ENCODE measurements at places on chromosomes 3 and 15.

- no peak for DNase-seq
These were observed 176.3 kb downstream of the RAB11A start for GRCh38 chr15:66045542-66045941.

- no peak for DNase-seq
These were observed 993.8 kb downstream of the GBE1 start for GRCh38 chr3:80767604-80768003.

GRCh38 chr3:43180694-43181093 is 74.8 kb upstream of the POMGNT2 start:
- no peak for DNase-seq

- DNase-seq, result no peak
These were observed 1282.9 kb downstream of the ROBO2 start for GRCh38 chr3:78322780-78323179.

GRCh38 chr3:71926616-71927015 is 141.7 kb upstream of the PROK2 start:
- DNase-seq, result no peak

DNA sequence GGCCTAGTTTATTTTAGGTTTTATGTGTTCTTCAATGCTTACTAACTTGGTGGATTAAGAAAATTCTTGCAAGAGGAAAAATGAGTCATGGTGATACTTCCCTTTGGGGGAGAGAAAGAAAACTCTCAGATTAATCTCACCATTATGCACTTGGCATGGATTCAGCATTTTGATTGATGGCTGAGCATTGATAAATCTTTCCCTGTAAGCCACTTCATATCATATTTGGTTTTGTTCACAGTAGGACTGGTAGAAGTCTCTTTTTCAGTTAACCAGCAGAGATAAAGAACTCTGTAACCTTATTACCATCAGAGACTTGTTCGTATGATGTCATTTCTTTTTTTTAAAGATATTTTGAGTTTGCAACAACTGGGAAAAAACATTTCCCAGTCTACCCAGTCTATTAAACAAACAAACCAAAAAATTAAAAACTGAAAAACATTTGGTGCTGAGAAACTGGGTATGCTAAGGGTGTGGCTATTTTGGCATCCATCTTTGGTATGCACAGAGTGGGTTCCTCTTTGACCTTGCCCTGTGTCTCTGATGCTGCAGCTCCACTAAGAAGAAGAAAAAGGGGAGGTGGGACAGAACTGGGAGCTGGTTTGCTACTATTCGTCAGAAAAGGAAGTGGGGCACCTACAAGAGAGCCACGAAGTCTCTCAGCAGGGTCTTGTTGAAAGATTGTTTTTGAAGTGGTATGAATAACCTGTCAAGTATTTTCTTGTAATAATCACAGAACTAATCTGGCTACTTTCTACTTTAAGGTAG is 17.2 kb downstream of the TMOD3 start:
- no peak for DNase-seq

GRCh38 chr3:31213869-31214486 is 318.7 kb upstream of the STT3B start:
- DNase-seq, result no peak

DNA sequence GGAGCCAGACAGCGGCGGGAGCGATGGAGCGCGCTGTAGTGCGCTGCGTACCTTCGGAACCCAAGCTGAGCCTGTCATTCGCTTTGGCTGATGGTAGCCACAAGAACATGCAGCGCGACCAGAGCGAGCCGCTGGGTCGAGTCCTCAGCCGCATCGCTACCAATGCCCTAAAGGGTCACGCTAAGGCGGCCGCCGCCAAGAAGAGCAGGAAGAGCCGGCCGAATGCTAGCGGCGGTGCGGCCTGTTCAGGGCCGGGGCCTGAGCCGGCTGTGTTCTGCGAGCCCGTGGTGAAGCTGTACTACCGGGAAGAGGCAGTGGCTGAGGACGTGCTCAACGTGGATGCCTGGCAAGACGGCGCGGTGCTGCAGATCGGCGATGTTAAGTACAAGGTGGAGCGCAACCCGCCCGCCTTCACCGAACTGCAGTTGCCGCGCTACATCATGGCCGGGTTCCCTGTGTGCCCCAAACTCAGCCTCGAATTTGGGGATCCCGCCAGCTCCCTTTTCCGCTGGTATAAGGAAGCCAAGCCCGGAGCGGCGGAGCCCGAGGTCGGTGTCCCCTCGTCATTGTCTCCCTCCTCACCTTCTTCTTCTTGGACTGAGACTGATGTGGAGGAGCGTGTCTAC is 498 bp downstream of the PDE12 start:
- peak; percentile 43 for DNase-seq

DNA sequence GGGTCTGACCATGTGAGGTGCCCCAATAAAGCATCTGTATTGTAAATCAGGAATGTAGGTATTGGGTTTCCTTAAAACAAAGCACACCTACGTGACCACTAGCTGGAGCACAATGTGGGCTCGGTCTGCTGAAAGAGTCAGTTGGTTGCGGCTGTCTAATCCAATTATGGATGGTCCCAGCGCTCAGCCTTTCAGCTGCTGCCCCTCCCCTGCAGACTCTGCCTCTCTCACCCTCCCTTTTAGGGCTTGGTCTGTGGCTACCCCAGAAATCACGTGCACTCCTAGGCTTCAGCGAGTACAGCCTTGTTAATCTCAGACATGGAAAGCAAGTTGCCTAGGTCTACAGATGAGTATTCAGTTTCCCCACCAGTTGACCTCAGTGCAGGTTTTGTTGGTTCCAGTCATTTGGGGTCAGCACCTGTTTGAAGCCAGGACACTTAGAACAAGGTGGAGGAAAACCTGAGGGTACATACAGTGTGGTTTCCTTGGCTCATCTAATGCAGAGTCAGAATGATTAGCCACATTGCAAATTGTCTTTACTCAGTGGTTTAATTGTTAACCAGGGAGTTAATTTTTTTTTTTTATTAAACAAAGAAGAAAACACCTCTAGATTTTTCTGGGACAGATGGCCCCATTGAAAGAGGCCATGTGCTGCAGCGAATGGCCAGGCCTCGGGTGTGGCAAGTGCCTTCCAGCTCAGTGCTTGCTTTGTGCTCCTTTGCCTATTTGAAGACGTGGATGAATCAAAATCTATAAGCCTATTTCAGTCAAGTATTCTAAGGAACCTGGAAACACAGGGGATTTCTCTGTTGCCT is 137.7 kb downstream of the IGF1R start:
- DNase-seq, result peak; percentile 30

- no peak for DNase-seq
These were observed 66.2 kb upstream of the UBE2E1 start for GRCh38 chr3:23739536-23739935.

GRCh38 chr3:29745232-29745870 is 464.5 kb downstream of the RBMS3 start:
- DNase-seq, result no peak

- DNase-seq, result no peak
These were observed 17.7 kb downstream of the ATG7 start for GRCh38 chr3:11289864-11290263.

GRCh38 chr3:31247850-31248562 is 284.7 kb upstream of the STT3B start:
- DNase-seq, result peak; percentile 40

DNA sequence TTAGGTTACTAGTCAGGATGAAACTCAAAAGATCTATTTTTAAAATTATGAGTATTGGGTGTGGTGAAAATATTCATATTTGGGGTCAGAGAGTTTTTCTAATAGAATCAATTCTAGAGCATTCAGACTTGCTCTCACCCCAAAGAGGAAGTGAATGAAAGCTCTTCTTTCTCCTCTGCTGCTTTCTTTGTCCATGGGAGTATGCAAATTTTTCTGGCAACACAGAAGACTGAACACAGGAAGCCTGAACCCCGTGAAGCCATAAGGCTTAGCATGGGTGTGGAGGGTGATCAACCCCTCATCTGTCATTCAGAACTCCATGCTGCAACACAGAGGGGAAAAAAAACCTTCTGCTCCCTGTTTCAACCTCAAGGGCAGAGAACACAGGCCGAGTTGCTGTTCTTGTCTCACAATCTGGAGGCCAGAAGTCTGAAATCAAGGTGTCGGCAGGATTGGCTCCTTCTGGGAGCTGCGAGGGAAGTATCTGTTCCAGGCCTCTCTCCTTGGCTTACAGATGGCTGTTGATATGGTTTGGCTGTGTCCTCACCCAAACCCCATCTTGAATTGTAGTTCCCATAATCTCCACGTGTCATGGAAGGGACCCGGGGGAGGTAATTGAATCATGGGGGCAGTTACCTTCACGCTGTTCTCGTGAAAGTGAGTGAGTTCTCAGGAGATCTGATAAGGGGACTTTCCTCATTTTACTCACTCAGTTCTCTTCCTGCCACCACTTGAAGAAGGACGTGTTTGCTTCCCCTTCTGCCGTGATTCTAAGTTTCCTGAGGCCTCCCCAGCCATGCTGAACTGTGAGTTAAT is 33.7 kb upstream of the CD47 start:
- peak; percentile 81 for DNase-seq

GRCh38 chr15:39140060-39140604 is 440.7 kb upstream of the THBS1 start:
- no peak for DNase-seq

DNA sequence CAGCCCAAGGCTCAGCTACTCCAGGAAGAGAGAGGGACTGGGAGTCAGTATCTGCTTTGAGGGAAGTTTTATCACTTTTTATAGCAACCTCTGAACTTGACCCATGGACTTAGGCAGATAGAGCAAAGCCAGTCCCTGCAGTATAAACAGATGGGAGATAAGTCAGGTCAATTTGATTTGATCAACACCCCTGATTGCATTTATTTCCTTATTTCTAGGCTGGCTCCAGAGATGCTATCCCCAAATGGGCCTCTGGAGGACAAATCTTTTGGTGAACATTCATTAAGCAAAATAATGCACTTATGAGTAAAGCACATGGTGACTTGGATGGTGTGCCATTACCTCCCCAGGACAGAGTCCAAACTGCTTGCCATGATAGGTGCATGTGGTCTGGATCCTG is 8.9 kb upstream of the IDH3A start:
- DNase-seq, result no peak

DNA sequence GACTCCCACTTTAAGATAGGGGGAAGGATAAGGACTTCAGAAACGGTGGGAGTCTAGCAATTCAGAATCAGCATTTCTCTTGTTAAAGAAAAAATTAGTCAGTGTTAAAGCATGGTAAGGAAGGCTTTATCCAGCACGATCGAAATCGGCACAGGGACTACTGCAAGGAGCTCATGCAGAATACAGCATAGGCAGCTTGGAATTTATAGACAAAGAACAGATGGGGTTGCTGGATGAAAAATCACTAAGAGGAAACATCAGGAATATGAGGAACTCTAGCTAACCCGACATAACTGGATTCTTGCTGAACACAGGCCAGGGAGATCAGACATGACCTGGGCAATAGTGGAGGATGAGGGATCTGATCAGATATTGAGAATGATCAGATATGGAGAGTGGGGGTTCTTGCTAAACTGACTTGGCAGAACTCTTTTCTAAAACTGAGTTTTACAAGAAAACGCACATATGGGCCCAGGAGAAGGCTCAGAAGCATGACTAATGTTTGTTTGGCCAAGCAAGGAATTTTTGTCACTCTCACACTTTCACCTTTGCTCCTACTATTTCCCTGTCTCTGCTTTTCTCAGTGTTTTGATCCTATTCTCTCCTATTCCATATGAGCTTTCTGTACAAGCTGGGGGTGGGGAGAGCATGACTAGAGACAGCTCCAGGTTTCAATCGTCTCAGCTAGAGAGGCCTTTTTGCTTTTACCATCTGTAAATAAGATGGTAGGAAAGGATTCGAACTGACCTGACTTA is 3.9 kb upstream of the PLCH1 start:
- DNase-seq, result no peak

GRCh38 chr3:150365132-150365604 is 42.9 kb upstream of the TSC22D2 start:
- no peak for DNase-seq

DNA sequence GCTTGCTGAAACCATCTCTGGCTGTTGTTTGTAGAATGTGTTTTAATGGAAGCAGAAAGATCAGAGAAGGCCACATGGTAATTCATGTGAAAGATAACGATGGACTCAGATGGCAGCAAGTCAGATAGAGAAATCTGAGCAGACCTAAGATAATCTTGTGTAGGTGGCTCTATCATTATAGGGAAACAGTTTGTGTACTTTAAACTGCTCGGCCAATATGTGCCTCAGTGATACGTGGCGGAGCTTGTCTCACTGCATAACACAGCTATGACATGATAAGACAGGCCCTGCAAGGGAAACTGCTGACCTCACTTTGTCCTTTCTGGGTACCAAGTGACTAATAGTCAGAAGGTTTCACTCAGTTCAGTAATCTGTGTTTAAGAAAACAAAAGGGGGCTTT is 51.0 kb downstream of the MME start:
- no peak for DNase-seq

DNA sequence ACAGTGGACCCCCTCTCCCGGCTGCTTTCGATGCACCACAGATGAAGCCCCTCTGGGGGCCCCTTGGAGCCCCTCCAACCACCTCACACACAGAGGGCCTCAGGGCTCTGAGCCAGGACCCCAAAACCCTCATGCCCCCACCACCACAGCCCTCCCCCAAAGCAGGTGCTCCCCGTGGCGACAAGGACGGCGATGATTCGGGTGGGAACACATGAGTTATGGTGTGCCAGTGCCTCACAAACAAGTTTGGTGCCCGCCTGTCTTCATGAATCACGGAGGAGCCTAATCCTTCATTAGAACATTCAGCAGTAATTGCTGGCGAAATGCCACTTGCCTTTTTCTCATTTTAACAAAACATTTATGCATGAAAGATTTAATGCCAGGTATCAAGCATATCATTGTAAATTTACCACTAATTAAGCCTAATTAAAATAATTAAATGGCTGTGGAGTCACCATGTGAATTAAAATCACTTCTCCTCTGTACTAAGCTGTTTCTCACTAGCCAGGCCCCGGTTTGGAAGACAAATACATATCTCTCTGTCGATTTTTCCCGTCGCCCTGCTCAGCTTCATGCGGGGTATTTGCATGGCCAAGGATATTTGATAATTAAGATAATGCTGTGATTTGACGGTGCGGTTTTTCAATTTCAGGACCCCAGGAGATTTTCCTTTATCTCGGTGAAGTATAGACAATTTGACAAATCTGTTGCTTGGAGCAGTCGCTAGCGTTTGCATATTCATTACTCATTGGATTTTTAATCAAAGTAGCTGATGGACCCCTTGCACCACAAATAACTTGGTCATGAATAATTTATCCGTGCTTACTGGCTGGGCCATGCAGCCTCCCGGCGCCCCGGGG is 157.0 kb downstream of the TLE3 start:
- no peak for DNase-seq

- no peak for DNase-seq
These were observed 293.3 kb upstream of the TBL1XR1 start for GRCh38 chr3:177490626-177491025.

DNA sequence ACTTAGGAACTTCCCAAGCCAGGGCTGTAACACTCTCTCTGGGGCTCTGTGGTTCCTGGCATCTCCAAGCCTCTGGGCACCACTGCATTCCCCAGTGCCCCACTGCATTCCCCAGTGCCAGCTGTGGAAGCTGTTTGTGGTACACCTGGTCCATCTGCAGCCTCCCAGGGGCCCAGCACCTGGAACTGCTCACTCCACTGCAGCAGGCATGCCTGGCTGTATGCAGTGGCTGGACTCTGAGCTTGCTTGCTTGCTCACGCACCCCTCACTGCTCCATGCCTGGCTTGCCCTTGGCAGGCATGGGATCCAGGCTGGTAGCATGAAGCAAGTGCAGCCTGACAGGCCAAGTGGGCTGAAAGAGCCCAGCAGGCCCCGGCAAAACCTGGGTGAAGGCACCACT is 512.1 kb downstream of the SQOR start:
- DNase-seq, result no peak
